Activated CD8-positive, alpha-beta T cell treated with anti-CD3 and anti-CD28 coated beads, Interleukin-2, amount 10 ng/mL, durations not matched to agents 7 days and 5 days (primary cell): ENCODE measurements at places on chromosomes 11 and 22. TPM values are rescaled to one million over a fixed set of nuclear protein-coding genes. Genes with fewer than 3 reads are reported as not detected.

DNA sequence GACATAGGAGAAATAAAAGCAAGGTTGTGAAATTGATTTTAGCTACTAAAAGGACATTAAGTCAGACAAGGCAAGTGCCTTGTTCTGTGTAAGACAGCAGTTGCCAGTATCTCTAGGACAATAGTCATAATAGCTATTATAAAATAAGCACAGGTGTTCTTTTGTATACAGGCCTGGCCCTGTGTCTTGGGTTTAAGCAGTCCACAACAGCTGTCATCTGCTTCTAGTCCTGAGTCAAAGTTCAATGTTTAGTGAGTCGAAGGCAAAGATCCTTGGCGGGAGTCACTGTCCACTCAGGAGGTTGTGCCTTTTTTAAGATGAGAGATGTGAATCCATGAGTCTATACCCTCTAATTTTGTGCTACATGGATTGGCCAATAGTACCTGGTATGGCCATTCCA is 79.5 kb downstream of the SC5D start:
- DNase-seq: no peak

Gene DDI1
- not detected for total RNA-seq

DNA sequence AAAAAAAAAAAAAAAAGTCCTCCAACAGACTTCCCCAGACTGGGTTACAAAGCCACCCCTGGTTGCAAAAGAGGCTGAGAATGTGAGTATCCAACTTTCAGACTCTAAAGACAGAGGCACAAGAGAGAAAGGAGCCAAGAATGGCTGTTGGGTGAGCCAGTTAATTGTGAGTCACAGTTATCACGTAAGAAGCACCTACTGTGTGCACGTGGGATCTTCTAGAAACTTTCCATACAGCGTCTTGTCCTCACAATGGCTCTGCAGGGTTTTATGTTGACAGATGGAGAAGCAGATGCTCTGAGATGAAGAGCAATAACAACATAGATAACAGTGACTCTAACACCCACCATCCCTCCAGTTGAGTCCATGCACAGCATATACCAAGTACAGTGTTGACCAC is 41.0 kb downstream of the CD82 start:
- DNase-seq: no peak

DNA sequence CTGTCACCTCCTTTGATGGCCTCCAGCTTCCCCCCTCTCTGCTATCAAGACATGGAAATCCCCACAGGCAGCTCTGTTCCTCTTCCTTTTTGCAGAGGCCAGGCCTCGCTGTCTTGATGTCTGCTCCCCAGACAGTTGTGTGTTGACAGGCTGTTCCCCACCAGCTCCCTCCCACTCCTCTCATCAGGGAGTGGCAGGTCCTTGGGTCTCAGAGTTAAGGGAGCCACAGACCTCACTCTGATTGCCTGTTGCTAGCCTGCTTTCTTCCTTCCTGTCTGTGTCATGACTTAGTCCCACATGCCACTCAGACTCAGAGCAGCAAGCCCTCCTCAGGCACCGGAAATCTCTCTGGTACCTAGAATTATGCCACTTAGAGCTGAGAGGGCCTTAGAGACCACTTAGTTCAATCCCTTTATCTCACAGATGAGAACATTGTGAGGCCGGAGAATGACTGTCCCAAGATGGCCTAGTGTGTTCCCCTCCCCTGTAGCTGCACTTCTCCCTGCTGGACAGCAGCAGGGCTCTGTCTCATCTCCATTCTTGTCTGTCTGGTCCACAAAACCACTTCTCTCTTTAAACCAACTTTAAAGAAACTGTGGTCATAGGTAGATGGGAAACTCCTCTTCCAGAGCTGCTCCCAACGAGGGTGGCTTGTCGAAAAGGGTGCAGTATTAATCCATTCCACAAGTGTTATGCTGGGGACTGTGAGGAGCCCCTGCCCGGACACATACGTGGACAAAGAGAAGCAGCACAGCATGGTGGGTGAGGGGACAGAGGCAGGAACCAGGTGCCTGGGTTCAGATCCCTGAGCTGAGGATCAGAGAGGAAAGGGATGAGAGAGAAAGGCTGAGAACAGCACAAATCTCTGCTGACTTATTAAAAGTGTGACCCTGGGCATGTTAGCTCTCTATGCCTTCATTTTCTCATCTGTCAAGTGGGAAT is 4.2 kb downstream of the AMPD3 start:
- peak; percentile 78 for DNase-seq

Gene TOM1
- 17.8 TPM for total RNA-seq

DNA sequence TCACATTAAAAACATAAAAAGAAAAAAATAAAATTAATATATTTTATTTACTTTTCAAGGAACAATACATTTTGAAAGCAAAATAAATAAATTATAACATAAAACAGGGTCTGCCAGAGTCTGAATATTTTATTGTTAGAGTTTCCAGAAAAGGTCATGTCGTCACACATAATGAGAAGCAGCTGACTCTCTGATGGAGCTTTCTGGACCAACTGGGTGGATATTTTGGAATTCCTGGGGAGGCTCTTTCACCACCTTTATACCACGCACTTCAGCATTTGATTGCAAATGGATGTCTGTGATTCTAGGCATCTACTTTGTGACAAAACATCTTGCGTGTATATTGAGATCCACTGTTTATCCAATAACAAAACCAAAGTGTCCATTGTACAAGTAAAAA is 455.0 kb upstream of the CCDC179 start:
- DNase-seq: no peak

GRCh38 chr11:119373059-119373920 is 8.2 kb downstream of the USP2 start:
- DNase-seq: no peak

Gene PIWIL4
- total RNA-seq: 0.39 TPM

- no peak for DNase-seq
These were observed 28.1 kb upstream of the RTL6 start for GRCh38 chr22:44525941-44526778.

Gene OR8G5
- not detected for total RNA-seq

DNA sequence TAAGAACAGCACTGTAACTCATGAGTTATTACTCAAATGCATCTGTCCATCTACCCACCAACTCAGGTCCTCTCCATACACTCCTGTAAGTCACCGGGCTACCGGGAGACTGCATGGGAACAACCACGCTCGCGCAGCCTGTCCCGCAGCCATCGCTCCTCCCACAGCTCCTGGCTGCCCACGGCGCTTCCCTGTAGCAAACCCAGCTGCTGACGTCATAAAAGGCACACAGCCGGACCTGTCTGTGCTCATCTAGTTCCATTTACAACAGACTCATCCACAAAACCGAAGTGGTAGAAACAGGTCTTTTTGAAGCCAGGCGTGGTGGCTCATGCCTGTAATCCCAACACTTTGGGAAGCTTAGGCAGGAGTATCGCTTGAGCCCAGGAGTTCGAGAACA is 23.4 kb upstream of the PACSIN2 start:
- DNase-seq: no peak

Gene EEF1G
- total RNA-seq: 1,058 TPM

DNA sequence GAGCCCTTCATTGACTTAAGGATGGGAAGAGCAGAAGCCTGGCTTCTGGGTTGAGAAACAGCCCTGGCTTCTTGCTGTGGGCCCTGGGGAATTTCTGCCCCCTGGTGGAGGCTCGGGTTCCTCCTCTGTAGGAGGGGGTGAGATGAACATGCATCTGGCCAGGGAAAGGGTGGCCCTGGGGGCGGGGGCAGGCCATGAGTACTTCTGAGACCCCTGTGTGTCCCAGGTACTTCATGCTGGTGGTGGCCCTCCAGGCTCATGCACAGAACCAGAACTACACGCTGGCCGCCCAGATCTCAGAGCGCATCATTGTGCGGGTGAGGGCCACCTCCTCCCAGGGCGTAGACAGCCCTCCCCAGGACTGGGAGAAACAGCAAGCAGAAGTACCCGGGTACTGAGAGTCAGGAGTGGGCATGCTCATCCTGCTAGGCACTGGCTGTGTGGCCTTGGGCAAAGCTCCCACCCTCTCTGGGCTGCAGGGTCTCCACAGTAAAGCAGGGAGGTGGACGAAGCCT is 15.8 kb downstream of the TMEM258 start:
- DNase-seq: peak; percentile 82

- no peak for DNase-seq
These were observed 40.6 kb upstream of the LINC01488 start for GRCh38 chr11:69440876-69441275.

Gene CHRDL2
- total RNA-seq: not detected

Gene OR5A1
- total RNA-seq: not detected

DNA sequence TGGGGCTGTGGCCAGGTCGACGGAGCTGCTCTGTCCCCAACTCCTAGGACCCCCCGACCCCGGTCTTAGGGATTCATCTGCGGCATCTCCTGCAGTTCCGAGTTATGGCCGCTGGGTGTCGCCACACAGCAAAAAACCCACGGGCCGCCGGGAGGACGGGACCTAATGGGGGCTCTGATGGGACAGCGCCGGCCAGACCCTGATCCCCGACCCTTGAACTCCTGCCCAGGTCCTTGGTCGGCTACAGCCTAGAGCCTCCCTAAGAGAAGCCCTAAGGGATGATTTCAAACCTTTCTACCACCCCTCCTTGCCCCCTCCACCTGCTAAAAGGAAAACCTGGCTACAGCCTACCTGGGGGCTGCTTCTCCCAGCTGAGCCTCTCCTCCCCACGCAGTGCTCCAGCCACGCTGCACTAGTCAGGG is 30.8 kb upstream of the LRRC10B start:
- peak; percentile 66 for DNase-seq

Gene CSF2RB
- total RNA-seq: 1.4 TPM

Gene SCARF2
- total RNA-seq: 1.2 TPM

Gene IRAG1
- not detected for total RNA-seq

GRCh38 chr11:19693146-19693545 is 19.5 kb upstream of the NAV2 start:
- DNase-seq: no peak

Gene LIF
- 569 TPM for total RNA-seq

DNA sequence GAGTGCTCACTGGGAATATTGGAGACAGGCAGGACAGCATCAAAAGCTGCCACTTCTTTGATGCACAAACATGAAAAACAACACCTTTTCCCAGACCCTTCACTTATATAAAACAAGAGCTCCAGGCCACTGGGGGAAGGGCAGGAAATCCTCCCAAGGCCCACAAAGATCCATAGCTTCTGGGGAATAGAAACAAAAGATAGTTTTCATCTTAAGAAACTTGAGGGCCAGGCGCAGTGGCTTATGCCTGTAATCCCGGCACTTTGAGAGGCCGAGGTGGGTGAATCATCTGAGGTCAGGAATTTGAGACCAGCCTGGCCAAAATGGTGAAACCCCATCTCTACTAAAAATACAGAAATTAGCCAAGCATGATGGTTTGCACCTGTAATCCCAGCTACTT is 15.3 kb downstream of the RTL6 start:
- peak; percentile 11 for DNase-seq

GRCh38 chr11:29781268-29781667 is 235.6 kb downstream of the KCNA4 start:
- DNase-seq: no peak

DNA sequence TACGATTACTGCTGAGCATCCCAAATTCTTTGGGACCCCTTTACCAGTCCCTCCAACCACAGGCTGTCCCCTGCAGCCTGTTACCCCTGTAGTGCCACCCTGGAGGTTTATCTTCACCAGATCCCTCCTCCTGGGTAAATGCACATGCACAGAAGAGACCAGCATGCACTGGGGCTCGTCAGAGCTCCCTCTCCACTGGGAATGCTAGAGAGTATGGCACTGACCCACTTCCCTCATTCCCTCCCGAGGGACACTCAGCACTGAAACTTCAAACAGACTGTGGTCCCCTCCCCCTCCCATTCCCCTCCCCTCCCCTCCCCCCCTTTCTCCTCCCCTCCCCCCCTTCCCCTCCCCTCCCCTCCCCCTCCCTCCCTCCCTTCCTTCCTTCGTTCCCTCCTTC is 49.1 kb downstream of the C11orf91 start:
- DNase-seq: no peak

Gene CAPRIN1
- total RNA-seq: 235 TPM

DNA sequence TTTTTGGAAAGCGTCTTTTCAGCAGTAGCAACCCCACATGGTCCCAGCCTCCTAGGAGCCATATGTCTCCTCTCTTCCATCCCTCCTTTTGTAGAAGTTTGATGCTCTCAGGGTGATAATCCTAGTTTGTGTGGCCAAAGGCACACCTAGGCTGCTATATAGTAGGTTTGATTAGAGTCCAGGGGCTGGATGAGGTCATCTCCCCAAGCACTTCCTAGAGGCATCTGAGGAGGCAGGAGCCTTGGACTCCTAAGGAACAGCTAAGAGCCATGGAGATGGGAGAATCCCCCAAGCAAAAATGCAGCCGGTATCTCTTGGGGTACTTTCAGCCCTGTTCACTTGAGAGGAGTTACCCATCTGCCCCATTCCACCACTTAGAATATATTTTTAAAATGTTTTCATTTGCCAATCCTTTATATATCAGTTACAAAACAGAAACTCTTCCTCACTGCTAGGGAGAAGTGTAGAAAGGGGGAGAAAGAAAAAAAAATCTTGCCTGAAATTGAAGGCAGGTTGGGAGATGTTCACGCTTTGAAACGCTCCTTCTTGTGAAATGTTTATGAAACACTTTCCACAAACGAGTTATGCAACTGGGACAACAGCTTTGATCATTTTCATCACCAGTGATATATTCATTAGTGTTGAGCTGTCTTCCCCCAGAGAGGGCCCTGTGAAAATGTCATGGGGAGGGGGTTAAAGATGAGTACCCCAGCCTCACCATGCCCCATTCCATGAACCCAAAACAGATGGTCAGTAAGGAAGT is 31.9 kb upstream of the TLCD5 start:
- no peak for DNase-seq

Gene OR10A4
- total RNA-seq: not detected

- DNase-seq: no peak
These were observed 6.2 kb downstream of the TANGO2 start for GRCh38 chr22:20026996-20027601.

DNA sequence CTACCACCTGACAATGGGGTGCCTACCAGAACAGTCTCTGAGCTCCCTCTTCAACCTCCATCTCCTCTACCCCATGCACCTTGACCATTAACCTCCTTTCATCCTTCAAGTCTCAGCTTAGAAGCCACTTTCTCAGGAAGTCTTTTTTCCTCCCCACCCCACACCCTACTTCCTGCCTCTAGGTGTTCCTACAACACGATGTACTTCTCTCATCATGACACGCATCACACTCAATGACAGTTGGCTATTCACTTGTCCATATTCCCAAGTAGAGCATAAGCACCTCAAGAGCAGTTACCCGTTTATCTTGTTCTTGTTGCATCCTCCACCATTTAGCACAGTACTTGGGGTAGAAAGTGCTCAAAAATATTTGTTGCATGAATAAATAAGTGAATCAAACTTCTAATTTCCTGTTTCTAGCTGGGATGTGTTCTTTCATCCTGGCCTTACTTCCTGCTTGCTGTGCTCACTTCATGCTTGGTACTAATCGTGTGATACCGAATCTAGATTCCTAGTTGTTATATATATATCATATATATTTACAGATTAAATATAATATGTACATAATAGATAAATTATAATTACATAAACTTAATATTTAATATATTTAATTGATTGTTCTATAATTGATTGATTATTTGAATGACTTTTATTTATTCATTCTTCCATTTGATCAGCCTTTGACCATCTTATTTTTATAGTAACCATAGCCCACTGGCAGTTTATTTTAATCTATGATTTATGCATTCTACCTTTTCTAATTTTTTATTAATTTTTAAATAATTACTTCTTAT is 177.5 kb upstream of the TMEM45B start:
- DNase-seq: no peak

Gene PRDM10
- total RNA-seq: 14.3 TPM

GRCh38 chr22:28375761-28376534 is 303.7 kb downstream of the TTC28 start:
- no peak for DNase-seq

GRCh38 chr11:6365659-6366058 is 24.6 kb upstream of the SMPD1 start:
- DNase-seq: no peak
